ENCODE measurements at places on chromosomes 1 and 21.

- no peak for DNase-seq
These were observed 71.4 kb upstream of the COG2 start for GRCh38 chr1:230570724-230571360.

DNA sequence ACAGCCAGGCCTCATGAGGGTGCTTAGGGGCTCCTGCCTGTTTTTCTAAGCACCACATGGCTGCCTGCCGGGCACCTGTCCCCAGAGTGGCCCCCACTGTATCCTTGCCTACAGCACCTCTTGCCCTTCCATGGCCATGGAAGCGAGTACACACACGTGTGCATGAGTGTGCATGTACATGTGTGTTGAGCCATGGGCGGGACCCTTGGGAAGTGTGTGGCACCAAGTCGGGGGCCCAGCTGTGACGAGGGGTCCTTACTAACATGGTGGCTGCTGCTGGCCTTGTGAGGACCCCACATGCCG lies 25.8 kb downstream of the KRTAP10-1 start:
- DNase-seq = no peak

GRCh38 chr1:239443361-239443760 lies 57.0 kb downstream of the CHRM3 start:
- no peak for DNase-seq

DNA sequence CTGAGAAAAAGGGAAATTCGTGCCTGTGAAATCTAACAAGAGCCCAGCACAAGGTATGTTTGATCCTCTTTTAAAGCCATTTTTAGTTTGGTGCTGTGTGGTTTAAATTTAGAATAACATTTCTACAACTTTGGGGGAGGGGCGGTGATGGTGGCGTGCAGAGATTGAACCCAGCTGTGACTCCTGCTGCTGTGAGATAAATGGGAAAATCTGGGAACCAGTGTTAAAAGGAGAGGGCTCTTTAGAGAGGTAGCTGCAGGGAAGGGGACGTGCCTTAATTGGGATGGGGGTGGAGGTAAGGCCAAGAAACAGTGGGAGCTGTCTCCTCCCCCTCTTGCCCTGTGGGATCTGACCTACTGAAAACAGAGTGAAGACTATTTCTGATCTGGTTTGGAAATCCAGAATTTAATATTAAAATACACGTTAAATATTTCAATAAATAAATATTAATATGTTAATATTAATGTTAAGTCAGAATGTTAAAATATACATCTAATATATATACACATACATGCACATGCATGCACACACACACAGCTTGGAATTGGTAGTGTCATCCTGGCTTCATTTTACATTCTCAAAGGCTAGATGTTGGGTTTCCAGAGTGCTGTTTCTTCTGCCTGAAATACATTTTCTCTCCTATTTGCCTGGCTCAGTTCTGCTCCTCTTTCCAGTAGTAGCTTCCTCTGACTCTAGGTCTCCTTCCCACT lies 30.1 kb upstream of the DNAJC6 start:
- DNase-seq = no peak

GRCh38 chr1:4848431-4848830 lies 194.0 kb downstream of the AJAP1 start:
- no peak for DNase-seq

GRCh38 chr1:206079135-206079534 lies 26.2 kb downstream of the RHEX start:
- DNase-seq = no peak

- DNase-seq = no peak
These were observed 271.4 kb upstream of the NR5A2 start for GRCh38 chr1:199756066-199756465.

DNA sequence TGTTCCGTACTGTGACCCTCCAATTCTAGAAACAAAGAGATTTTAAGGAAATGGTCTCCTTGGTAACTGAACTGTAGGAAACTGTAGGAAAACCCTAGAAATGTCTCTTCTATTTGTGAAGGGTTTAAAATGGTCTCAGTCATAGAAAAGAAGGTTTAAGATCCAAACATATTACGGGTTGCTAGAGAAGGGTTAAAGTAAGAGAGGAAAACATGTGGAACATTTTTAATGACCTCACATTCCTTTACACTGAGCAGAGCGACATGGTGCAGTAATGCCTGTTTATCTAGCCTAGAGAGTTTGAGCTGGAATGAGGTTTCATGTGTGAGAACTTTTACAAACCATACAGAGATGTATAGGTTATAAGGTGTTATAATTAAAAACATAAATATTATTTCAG lies 36.9 kb upstream of the C1orf105 start:
- no peak for DNase-seq

DNA sequence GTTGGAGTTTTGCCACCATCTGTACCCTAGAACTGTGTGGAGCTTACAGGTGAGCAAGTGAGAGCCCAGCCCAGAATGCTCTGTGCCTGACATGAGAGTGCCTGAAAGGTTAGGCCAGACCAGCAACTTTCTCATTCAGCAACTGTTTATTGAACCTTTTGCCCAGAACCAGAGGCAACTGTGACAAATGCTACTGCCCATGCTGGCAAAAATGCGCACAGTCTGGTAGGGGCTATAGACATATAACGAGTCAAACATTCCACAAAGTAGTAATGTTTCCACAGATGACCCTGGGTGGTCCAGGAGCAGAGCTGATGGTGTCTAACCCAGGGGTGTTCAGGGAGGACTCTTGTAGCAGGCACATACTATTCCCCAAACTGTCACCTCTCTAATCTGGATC lies 56.0 kb upstream of the GCLM start:
- no peak for DNase-seq

DNA sequence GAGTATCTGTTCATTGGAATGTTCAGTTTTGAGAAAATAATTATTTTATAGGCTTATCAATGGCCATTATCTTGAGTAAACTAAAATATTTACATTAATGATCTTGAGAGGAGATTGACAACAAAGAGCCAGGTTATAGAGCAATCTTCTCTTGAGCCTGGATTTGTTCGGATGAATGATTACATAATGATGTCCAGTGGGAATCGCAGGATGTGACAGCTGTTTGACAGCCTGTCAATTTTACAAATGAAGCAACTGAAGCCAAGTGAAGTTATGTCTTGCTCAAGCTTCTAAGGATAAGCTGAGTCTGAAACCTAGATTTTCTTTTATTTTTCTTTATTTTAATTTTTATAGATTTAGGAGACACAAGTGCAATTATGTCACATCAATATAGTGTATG lies 52.1 kb upstream of the BACH1 start:
- DNase-seq = no peak

DNA sequence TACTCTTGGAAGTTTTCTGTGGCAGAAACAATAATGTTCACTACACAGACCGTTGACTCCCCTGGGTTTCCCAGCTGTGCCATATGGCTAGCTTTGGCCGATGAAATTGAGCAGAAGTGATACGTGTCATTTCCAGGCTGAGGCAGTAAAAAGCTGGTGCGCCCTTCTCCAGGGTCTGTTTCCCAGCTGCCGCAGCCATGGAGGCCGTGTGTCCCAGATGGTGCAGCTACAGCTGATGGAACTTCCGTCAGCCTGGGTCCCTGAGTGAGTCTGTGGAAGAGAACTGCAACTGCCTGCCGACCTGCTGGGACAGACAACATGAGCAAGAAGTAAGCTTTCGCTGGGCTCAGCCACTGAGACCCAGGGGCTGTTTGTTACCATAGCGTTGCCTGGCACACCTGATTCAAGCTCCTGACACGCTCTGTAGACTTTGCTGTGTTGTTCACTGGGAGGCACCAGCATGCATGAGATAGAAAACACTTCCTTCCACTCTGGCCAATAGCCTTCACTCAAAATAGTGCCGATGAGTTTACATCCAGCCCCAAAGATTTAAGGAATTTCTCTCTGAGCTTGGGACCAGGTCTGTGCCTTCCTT lies 116.3 kb upstream of the SLC25A33 start:
- no peak for DNase-seq

Measured in activated naive CD4-positive, alpha-beta T cell treated with Interleukin-2 at 50 U/mL for 16 hours (primary cell).